ENCODE measurements at places on chromosomes 2 and 18. TPM values are rescaled to one million over a fixed set of nuclear protein-coding genes. Genes with fewer than 3 reads are reported as not detected.

Gene LYPD6
- total RNA-seq = 0.04 TPM

Gene KCNG2
- total RNA-seq = 0.27 TPM

Gene EHD3
- total RNA-seq = 1.5 TPM

Gene ELP2
- 54.7 TPM for total RNA-seq

Gene ATP5MC3
- total RNA-seq = 349 TPM

Gene PFN4
- 0.45 TPM for total RNA-seq

Gene EML6
- total RNA-seq = 1.1 TPM

Gene AGAP1
- total RNA-seq = 20.5 TPM

Gene UBE2E3
- total RNA-seq = 68.3 TPM

Gene B3GNT7
- total RNA-seq = 0.51 TPM

Gene ERBB4
- 2.0 TPM for total RNA-seq

Gene SPATS2L
- total RNA-seq = 50.3 TPM

Gene NCL
- 331 TPM for total RNA-seq

Gene GALM
- 5.4 TPM for total RNA-seq

Gene QPCT
- total RNA-seq = 1.4 TPM

Gene CLEC4F
- not detected for total RNA-seq

Gene TMEM37
- total RNA-seq = 0.96 TPM

Gene RASGRP3
- 24.9 TPM for total RNA-seq

Gene MOGAT1
- total RNA-seq = not detected

Gene RNF25
- total RNA-seq = 14.5 TPM

Gene MROH2A
- total RNA-seq = not detected

Gene RBKS
- 3.9 TPM for total RNA-seq

Gene ATP6V1C2
- total RNA-seq = 0.27 TPM

Gene TSPYL6
- total RNA-seq = not detected

Gene UGT1A6
- total RNA-seq = not detected

Gene SERPINB12
- not detected for total RNA-seq

Gene ZNF407
- 10.2 TPM for total RNA-seq

Gene ANKRD30B
- total RNA-seq = not detected

Gene DRC1
- total RNA-seq = not detected

Gene MCEE
- total RNA-seq = 15.3 TPM

Gene ANTXR1
- 21.0 TPM for total RNA-seq

Gene POTEI
- total RNA-seq = not detected

Gene ABCG8
- not detected for total RNA-seq

Gene HOXD8
- 14.9 TPM for total RNA-seq

Gene C1QL2
- total RNA-seq = not detected

Gene KANSL3
- 49.2 TPM for total RNA-seq

Gene CCDC85A
- total RNA-seq = 3.2 TPM

Gene REG3A
- total RNA-seq = not detected
